DMS79 treated with DMSO at 0.1 percent for 48 hours (cell line): ENCODE measurements at places on chromosomes 3 and 15.

DNA sequence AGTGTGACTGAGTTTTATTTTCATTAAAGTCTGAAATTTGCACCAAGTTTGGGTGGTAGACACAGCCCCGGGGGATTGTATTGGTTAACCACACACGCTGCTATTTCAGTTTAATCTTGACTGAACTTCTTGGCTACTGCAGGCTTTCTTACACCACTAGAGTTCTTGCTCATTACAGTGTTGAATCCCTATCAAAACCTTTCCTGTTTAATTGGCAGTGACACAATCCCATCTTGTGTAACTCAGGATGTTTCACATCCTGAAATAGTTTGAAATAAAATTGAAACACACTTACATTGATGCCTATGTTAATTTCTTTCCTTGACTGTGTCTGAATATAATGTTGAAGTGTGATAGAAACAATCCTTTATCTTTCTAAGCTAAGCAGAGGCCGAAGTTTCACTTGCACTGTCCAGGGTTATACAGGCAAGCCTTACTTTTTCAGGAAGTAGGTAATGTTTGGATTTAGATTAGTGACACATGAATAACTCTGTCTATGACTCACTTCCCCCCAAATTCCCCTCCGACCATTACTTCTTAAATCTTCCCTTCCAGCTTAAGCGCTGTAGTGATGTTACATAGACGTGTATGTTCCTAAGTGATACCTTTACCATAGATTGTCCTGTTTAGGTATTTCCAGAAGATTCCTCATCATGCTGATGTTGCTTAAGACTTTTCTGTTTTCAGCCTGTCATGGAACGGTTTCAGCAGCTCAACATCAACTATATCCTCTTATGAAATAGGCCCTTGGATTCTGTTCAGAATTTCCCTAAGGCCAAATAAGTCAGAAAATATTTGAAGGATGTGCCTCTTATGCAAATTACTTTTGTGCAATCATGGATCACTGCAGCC lies 16.8 kb downstream of the ATG7 start:
- no peak for DNase-seq

- no peak for DNase-seq
Observed at GRCh38 chr3:131898346-131898745, 136.5 kb downstream of the CPNE4 start.

- DNase-seq, result no peak
Observed at GRCh38 chr3:68985146-68985790, 28.2 kb downstream of the EOGT start.

DNA sequence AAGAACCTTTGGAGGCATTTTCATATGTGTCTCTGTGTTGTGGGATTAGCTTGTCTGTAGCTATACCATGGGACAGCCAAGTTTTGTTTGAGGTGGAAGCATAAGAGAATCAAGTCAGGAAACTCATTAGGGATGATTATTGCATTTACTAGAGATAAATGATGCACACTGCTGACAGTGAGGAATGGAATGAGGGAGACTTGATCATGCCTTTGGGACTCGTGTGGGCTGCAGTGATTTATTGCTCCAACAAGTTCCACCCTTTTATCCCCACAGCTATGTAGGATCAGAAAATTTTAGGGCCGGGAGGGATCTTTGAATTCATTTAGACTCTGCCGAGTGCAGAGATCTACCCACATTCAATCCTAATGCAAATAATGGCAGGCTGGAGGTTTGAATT lies 16.3 kb downstream of the ZNF385D start:
- no peak for DNase-seq

DNA sequence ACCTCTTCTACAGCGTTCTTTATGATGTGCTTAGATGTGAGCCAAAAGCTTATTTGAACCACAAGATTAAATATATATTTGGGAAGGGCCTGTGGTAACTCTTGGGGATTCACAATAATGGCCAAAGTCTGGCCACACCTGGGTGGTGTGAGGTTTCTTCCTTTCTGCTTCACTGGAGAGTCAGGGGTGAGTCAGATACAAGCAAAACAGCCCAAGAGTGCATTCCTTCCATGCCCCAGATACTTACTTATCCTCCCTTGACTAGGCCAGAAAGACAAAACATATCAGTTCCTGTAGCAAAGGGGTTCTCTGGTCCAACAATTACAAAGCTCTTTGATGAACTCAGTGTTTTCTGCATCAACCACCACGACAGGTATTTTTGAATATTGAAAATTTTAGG lies 941 bp downstream of the ZBED2 start:
- no peak for DNase-seq

DNA sequence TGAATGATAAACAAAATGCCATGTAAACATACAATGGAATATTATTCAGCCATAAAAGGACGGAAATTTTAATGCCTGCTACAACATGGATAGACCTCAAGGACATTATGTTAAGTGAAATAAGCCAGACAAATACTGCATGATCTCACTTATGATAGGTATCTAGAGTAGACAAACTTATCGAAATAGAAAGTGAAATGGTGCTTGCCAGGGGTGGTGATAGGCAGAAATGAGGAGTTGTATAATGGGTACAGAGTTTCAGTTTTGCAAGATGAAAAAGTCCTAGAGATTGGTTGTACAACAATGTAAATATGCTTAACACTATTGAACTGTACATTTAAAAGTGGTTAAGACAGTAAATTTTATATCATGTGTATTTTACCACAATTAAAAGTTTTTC lies 287.8 kb downstream of the ERC2 start:
- DNase-seq, result no peak

DNA sequence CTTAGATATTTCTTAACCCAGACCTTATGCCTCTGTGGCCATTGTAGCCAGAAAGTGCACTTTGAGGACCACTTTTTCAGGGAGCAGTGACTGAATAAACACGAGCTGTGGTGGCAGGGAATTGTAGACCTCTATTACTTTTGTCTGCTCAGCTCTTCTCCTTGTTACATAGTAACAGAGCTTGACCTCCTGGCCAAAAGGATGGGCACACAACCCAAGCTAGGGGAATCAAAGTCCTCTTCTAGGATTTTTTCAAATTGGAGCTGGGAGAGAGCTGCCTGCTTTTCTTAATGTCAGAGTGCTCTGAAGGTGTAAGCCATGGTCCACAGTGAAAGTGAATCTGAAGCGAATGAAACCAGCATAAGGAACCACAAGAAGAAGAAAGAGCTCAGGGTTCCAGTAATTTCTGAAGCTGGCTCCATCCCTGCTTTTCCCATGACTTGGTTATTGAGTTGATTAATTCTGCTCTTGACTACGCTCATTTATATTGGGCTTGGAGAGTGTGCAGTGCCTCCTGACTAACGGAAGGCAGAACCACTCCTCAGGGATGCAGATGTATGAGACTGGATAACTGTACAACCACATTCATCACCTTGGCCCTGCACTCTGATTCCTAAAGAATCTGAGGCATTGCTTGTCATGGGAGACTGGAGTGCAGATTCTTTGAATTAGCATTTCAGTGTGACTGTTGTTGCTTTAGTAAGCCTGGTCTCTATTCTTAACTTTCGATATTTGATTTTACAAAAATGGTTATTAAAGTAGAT lies 60.9 kb downstream of the TLNRD1 start:
- no peak for DNase-seq

- DNase-seq, result no peak
Observed at GRCh38 chr3:170490828-170491560, 72.3 kb downstream of the CLDN11 start.

DNA sequence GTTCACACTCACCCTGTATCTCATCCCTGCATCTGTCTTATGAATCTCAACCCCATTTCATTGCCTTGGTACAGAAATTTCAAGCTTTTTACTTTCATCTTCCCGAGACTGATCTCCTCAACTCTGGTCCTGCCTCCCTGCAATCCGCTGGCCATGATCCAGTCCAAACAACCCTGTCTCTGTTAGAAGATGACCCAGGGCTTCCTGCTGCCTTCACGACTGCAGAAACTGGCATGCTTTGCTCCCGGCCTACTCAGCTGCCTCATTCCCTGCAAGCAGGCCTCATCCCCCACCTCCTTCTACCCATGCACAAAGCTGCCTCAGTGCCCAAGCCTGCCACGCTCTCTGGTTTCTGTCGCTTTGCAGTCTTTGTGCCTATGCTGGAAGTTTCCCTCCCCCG lies 12.4 kb downstream of the HES1 start:
- DNase-seq, result no peak

- DNase-seq, result no peak
Observed at GRCh38 chr3:79564192-79564591, 203.6 kb downstream of the ROBO1 start.

- DNase-seq, result no peak
Observed at GRCh38 chr15:82397817-82398216, 31.8 kb upstream of the GOLGA6L9 start.

DNA sequence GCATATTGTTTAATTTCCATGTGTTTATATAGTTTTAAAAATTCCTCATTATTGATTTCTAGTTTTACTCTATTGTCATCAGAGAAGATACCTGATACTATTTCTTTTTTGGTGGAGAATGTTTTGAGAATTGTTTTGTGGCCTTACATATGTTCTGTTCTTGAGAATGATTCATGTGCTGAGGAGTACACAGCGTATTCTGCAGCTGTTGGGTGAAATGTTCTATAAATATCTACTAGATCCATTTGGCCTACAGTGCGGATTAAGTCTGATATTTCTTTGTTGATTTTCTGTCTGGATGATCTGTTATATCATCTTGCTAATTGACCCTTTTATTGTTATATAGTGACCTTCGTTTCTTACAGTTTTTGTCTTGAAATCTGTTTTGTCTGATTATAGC lies 109.7 kb downstream of the UBE2E2 start:
- DNase-seq, result no peak

- DNase-seq, result no peak
Observed at GRCh38 chr3:139120086-139121056, 75.7 kb upstream of the PRR23C start.

- DNase-seq, result no peak
Observed at GRCh38 chr3:156983559-156983958, 157.4 kb downstream of the LEKR1 start.

- no peak for DNase-seq
Observed at GRCh38 chr15:88646088-88646405, 7.2 kb downstream of the ISG20 start.

DNA sequence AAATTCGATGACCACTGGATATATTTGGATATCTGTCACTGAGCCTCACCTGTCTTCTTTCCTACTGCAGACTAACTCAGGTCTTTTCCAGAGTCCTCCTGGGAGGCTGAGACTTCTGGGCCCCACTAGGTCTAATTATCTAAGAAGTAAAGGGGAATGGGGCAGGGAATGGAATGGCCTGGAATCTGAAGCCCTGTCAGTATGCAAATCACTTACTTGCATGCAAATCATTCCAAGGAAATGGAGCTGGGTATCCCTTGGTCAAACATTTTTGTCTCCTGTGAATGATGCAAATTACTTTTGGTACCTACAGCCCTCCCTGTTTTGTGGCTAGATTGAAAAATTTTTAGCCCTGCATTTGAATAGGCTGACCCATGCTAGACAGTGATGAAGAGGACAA lies 5.3 kb upstream of the SPSB4 start:
- DNase-seq, result no peak

DNA sequence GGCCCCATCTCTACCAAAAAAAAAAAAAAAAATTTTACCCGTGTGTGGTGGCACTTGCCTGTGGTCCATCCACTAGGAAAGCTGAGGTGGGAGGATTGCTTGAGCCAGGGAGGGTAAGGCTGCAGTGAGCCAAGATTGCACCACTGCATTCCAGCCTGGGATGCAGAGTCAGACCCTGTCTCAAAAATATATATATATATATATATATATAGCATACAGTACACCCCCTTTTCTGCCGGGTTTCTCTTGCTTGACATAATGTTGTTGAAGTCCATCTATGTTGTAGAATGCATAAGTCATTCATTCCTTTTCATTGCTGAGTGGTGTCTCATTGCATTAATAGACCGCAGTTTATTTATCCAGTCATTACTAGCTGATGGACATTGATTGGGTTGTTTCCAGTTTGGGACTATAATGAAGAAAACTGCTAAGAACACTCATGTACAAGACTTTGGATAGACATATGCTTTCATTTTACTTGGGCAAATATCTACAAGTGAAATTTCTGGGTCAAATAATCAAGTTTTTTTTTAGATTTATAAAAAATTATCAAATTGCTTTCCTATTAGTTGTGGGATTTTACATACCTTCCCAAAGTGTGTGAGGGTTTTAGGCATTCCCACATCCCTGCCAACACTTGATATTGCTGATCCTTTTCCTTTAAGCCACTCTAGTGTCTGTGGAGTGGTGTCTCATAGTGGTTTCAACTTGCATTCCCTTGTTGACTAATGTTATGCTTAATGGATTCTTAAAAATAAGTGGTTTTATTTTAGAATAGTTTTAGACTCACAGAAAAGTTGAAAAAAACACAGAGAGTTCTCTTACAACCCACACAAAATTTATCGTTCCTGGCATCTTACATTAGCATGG lies 2.1 kb upstream of the PRR20G start:
- DNase-seq, result no peak

- DNase-seq, result no peak
Observed at GRCh38 chr3:117366574-117366973, 657.0 kb downstream of the TUSC7 start.

DNA sequence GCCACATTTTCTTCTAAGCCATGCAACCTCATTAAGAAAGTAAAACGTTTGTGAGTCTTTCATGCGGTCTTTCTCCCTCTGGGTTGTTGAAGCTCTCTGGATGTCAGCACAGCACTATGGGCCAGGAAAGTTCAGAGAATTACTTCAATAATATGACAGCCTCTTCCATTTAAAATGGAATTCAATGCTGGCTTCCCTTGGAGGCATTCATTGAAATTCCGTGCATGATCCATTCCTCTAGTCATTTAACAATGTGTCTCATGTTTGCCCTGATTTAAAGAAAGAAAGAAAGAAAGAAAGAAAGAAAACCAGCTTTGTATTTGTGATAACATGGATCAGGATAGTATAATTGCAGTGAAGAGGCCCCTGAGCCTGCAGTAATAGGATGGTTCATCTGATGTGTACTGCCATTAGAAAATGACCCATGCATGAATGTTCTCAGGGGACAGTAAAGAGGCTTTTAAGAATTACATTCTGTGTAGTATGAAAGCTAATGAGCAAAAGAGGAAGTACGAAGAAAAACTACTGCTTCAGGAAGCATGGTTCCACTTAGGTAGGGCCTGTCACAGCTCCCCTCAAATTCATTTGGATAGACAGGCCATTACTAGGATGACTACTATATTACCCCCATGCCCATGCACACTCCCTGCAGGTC lies 146.0 kb downstream of the ARPP21 start:
- DNase-seq, result no peak

GRCh38 chr3:53122933-53123305 lies 7.3 kb downstream of the RFT1 start:
- no peak for DNase-seq

DNA sequence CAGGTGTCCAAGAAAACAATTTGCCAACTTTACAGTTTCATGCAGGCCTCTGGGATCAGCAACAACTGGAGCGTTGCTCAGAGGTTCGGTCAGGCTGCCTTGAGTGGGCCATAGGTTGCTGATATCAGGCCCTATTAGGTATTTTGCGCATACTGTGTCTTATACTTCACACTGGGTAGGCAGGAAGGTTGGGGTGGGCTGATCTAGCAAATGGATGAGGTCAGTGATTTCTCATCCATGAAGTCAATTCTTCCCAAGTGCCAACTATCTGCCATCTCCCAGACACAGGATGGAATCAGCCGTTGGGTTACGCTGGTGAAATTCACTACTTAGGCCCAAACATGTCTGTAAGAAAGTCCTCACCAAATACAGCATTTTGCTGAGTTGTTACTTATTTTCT lies 77.6 kb downstream of the SLC7A14 start:
- DNase-seq, result no peak
